GM12891 (cell line): ENCODE measurements at places on chromosomes 2 and 18.

- DNase-seq: no peak
Measured at GRCh38 chr18:43680096-43680495, 402.8 kb upstream of the SYT4 start.

DNA sequence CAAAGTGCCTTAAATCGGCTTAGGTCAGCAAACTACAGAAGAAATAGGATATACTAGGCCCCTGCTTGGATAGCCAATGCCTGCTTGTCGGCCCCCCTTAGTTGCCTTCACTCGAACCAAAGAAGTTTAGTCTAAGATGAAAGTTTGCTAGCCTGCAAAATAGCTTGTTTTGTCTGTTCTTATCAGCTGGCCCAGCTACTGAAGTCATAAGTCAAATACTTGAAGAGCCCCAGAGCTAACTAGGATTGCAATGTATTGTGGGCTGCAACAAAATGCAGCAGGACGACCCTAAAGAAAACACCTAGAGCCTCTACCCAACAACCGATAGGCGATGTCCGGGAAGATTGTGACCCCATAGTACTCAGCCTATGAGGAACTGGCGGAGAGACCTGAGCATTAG, 183.5 kb upstream of the HS6ST1 start:
- DNase-seq: no peak

- DNase-seq: no peak
Measured at GRCh38 chr18:50581517-50581916, 21.6 kb downstream of the MAPK4 start.

DNA sequence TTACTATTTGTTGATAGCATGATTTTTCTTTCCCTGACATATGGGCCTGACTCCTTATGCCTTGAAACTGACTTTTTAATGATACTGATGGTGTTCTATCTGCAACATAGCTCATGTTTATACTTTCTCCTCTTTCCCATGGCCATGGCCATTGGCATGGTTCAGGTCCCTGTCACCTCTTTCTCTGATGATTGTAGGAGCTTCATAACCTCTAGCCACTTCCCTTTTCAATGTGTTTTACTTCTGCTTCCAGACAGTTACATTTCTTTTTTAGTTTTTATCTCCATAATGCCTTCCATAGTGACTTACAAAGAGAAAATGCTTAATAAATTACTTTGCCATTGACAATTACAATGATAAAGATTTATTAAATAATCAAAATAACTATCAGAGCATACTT, 177.9 kb upstream of the SETBP1 start:
- DNase-seq: no peak

GRCh38 chr2:185695711-185696235, 42.8 kb upstream of the FSIP2 start:
- DNase-seq: no peak

GRCh38 chr2:196725882-196726281, 73.6 kb downstream of the GTF3C3 start:
- no peak for DNase-seq

GRCh38 chr2:57218206-57218605, 828.4 kb upstream of the VRK2 start:
- DNase-seq: no peak

DNA sequence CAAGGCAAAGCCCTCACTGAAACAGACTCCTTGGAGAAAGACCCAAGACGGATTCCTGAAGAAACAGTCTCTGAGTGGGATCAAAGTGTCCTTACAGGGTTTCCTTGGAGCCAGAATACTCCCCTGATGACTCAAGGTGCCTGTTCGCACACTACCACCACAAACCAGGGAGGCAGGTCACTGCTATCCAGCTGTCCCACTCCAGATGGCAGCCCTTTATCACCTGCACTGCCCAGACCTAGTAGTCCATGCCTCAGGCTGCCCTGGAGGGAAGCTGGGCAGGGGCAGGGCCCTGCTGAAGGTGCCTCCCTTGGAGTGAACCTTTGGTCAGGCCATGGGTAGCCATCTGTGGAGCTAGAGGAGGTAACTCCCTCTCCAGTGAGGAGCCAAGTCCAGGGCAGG, 34.1 kb downstream of the TRABD2A start:
- DNase-seq: no peak

- DNase-seq: no peak
Measured at GRCh38 chr2:127217470-127218325, 2.4 kb downstream of the CYP27C1 start.

GRCh38 chr2:133835821-133836619, 267.8 kb upstream of the NCKAP5 start:
- peak; percentile 38 for DNase-seq

- DNase-seq: no peak
Measured at GRCh38 chr18:32280911-32281310, 91.1 kb downstream of the MEP1B start.

- DNase-seq: no peak
Measured at GRCh38 chr2:105376010-105376409, 22.8 kb downstream of the FHL2 start.

DNA sequence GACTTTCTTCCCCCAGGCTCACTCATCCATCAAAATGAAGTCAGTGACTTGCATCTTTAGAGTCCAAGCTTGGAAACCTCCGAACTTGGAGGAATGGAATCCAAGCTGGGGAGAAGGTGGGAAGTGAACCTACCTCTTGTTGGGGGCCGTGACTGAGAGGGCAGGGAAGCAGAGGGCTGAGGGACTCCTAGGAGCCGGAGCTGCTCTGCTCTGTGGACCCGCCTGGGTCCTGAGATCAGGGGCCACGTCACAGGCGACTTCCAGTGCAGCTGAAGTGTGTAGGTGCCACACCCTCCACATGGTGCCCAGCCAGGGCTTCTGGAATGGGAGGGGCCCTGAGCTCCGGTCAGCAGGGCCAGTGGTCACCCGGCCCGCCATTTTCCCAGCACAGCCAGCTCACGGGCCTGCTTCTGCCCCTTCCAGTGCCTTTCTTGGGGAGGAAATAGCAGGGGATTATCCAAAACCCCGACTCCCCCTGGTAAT, 63.4 kb upstream of the OTOS start:
- DNase-seq: no peak
